ENCODE measurements at places on chromosomes 3 and 15.

- peak; percentile 34 for DNase-seq
Observed at GRCh38 chr15:72369964-72370363, 5.8 kb downstream of the HEXA start.

- DNase-seq, result peak; percentile 34
Observed at GRCh38 chr15:65869954-65870871, 922 bp downstream of the RAB11A start.

DNA sequence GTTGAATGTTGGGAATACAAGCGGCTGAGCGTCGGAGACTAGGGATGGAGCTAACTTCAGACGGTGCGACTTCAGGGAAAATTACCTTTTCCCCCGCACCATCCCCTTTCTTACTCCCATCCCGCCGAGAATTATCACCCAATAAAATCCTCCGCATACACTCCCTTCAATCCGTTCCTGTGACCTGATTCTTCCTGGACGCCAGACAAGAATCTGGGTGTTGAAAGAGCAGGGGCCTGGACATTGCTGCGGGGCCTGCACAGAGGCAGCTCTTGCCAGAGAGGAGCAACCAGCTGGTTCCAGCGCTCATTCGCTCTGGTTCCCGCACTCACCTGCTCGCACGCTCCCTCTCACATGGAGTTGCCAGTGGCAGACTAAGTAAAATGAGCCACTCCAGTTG is 241.9 kb downstream of the ALCAM start:
- DNase-seq, result no peak

- peak; percentile 14 for DNase-seq
Observed at GRCh38 chr3:171747223-171747920, 62.9 kb downstream of the PLD1 start.

DNA sequence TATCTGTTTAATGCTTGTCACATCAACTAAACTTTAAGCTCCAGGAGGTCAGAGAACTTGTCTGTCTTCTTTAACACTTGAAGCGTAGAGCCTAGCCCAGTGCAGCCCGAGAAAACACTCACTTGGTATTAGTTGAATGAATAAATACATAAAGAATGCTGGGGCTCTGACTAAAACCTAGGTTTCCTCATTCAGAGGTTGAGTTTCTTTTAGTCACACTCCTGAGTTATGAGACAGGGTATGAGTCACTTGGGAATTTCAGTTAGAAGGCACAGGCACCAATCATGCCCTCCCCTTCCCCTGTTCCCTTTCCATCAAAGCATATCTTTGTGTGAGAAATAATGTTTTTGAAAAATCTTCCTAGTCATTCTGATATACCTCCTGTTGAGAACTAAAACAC is 589.8 kb upstream of the DPPA4 start:
- DNase-seq, result peak; percentile 98

DNA sequence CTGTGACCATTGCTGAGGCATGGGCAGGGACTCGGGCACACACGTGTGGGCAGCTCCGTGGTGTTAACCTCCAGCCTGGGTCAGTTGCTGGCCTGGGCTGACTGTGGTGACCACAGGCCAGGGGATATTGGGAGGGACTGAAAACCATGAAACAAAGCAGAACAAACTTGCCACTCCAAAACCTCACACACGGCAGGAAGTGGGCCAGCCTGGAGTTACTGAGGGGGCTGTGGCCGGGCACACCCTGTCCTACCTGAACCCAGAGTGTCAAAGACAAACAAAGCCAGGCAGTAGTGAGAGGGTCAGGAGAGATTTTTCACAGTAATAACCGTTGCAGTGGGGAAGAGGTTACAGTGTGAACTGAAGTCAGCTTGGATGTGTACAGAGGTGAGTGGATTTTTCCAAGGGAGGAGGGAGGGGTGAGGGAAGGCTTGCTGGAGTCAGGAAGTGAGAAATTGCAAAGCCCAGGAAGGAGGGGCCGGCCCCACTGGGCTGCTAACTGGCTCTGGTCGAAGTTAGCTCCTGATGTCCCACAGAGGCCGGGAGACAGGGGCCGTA is 40.0 kb upstream of the ATP10A start:
- no peak for DNase-seq

GRCh38 chr15:63086947-63087346 is 34.7 kb upstream of the LACTB start:
- DNase-seq, result no peak

GRCh38 chr3:141231952-141232823 is 563 bp downstream of the PXYLP1 start:
- DNase-seq, result no peak

- no peak for DNase-seq
Observed at GRCh38 chr3:54313418-54313817, 191.1 kb downstream of the CACNA2D3 start.

DNA sequence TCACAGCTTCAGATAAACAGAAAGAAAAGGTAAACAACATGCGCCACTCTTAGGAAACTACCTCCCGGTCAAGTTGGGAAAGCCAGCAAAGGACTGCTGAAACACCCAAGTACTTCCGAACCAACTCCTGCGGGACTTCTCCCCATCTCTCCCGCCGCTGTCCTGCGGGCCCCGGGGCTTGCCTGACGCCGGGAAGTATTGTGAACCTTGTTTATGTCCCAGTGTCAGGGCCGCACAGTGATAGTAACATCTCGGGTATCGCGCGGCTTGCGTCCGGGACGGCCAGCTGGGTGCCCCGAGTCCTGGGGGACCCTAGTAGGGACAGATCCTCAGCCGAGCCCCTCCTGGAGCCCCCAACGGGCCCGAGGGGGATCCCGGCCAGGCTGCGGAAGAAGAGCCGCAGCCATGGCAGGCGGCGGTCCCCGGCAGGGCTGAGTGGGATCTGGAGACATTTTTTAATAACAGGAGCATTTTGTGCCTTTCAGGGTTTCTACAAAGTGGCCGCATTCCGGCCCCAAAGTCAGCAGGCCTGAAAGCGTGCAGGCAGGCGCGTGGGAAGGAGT is 756 bp downstream of the CLPX start:
- peak; percentile 67 for DNase-seq

DNA sequence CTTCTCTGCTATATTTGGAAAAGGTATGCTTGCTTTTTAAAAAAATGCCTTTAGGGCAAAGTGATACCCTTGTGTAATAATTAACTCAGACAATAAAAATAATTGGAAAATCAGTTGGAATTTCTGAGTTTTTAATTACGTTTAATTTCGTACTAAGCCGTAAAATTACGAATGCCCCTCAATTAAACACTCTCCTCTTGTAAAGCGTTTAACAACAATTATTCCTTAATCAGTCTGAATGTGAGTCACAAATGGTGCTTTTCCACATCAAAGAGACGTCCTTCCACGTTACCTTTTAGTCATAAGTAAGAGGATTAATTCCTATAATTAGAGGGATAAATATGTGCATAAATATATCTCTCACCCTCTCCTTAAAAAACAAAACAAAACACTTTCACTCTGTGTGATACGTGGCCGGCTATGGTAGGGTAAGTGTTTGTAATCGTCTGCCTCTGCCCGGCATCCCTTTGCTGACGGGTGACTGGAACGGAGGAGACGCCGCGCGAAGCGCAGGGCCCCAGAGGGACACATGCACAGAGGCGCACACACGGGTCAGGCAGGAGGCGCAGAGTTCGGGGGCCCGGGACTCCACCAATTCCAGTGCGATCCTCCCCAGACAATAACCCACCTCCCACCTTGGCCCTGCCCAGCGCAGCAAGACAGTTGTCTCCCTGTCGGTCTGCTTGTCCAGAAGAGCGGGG is 9.7 kb upstream of the MEIS2 start:
- no peak for DNase-seq

DNA sequence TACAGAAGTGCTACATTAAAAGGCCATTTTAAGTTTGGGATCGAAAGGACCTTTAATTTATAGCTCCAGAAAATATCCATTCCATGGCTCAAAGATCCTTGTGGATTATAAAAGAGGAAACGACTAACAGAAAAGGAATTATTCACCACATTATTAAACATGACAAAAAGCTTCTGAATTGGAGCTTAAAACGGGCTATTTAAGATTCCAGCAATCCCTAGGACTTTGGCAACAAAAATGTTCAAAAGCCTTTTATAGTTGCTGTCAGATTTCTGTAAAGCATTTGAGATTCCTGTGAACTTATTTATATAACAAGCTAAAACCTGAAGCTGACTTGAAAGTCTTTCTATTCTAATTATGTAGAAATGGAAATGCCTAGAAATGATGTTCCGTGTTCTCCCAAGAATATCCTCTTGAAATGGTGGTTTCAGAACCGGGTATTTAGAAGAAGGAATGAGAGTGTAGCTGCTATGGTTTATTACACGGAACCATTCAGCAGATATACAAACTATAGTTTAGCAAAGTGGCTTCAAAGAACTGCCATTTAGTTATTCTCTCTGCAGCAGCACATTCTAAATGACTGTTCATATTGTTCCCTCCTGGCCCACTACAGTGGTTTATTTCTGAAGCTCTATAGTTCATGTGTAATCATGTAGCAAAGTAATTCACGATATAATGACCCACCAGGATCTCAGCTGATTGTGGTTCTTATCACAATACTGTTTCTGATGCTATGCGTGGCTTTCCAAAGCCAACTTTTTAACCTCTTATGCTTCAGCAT is 961.7 kb downstream of the FHIT start:
- DNase-seq, result no peak

GRCh38 chr3:64081235-64081630 is 57.9 kb upstream of the PSMD6 start:
- no peak for DNase-seq

- DNase-seq, result no peak
Observed at GRCh38 chr3:54928046-54928770, at the start of gene LRTM1. Gene LRTM1, minus strand, starts transcription at chr3:54928059. Its CDS starts 148 bp downstream, at chr3:54927911.

- no peak for DNase-seq
Observed at GRCh38 chr15:78481917-78482316, 25.5 kb upstream of the HYKK start.

GRCh38 chr3:183481582-183481981 is 53.2 kb upstream of the MCF2L2 start:
- peak; percentile 66 for DNase-seq

DNA sequence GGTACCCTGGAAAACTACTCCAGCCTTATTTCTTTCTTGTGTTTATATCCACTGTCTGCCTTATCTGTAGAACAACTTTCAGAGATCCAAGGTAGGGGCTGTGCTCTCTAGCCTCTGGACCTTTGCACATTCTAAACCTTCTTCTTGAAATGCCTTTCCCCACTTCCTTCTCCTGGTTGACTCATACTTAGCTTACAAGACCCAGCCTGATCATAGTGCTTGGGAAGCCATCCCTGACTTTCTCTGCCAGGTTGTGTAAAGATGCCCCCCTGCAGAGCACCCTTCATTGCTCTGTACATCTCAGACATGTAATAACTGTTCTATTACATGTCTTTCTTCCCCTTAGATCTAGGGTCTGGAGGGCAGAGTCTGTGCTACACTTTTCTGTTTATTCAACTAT is 50.1 kb downstream of the PPM1L start:
- DNase-seq, result no peak

- DNase-seq, result no peak
Observed at GRCh38 chr3:61668317-61668864, 107.0 kb downstream of the PTPRG start.

GRCh38 chr15:82305621-82306048 is 43.0 kb downstream of the SAXO2 start:
- no peak for DNase-seq

DNA sequence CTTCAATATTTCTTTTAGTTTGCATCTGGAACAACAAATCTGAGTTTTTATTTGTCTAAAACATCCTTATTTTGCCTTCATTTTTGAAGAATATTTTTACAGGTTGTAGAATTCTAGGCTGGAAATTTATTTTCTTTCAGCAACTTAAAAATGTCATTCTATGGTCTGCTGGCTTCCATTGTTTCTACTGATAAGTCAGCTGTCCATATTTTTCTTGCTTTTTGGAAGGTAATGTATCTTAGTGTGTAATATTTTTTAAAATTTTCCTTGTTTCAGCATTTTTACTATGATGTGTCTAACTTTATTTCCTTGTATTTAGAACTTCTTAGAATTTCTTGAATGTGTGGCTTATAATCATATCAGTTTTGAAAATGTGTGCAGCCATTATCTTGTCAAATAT is 37.0 kb downstream of the SEMA6D start:
- no peak for DNase-seq

DNA sequence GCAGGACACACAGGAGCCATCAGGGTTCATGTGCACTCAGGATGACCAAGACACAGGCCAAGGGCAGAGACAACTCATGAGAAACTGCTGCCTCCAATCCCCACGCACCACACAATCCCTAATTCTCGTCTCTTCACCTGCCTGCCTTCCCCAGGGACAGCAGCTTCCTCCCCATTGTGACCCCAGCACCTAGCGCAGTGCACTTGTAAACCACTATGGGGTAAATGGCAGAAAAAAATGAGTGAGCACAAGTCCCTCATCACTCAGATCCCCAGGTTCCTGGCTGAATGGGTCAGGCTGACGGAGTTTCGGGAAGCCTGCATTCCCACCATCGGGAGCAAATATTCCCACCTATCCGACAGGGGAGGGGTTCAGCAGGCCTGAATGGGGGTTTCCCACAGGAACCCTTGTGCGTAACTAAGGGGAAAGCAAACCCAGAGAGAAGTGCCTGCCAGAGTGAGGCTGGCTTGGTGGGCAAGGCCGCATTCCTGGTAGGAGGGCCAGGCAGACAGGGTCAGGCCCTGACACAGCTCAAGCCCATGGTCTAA is 18.8 kb downstream of the PLXNB1 start:
- DNase-seq, result no peak

DNA sequence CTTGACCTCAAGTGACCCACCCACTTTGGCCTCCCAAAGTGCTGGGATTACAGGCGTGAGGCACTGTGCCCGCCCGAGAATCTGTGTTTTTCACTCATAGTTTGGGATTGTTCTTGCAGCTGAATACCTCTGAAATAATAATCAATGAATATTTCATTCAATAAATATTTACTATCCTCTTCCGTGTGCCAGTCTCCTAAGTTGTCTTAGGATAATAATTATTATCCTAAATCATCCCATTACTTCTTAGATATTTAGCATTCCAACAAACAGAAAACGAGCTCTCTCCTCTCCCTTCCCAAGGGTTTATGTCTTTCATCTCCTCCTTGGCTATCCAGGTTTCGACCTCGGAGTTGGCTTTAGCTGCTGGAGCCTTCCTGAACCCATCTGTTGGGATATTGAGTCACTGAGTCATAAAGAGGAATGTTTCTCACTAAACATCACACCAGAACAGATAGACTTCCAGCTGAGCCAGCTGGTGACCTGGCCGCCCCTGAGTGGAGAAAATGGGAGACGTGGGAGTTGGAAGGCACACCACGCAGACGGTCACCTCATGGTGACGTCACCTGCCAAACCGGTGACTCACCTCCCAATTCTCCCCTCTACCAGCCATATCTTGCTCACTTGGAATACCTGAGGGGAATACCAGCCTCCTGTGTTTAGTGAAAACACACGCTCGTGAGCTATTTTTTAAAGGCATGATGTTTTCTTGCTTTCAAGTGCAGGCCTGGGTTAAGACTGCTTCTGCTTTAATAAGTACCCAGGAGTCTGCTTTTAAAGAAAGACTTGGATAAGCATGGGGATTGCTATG is 43.9 kb downstream of the BHLHE40 start:
- peak; percentile 99 for DNase-seq

- peak; percentile 49 for DNase-seq
Observed at GRCh38 chr3:149407898-149408297, 30.4 kb upstream of the TM4SF1 start.
